ENCODE measurements at places on chromosomes 4 and X. TPM values are rescaled to one million over a fixed set of nuclear protein-coding genes. Genes with fewer than 3 reads are reported as not detected.

GNRHR gene
- not detected for total RNA-seq

BBS7 gene
- 13.3 TPM for total RNA-seq

FOXP3 gene
- not detected for total RNA-seq

HMX1 gene
- not detected for total RNA-seq

TXK gene
- not detected for total RNA-seq

ADH7 gene
- 0.13 TPM for total RNA-seq

MAGED4 gene
- total RNA-seq = 0.35 TPM

DHRSX gene
- 26.3 TPM for total RNA-seq

SOD3 gene
- 385 TPM for total RNA-seq

NR3C2 gene
- total RNA-seq = 11.6 TPM

CXorf65 gene
- total RNA-seq = not detected

HERC3 gene
- total RNA-seq = 60.7 TPM
